ENCODE measurements at places on chromosomes 4 and X.

- no peak for DNase-seq
Measured at GRCh38 chr4:67809502-67809901, 55.3 kb upstream of the GNRHR start.

GRCh38 chr4:155807021-155807420 lies 48.2 kb downstream of the GUCY1B1 start:
- no peak for DNase-seq

GRCh38 chr4:121711263-121712000 lies 14.7 kb upstream of the ANXA5 start:
- DNase-seq: no peak

GRCh38 chr4:156685308-156685707 lies 286.3 kb downstream of the PDGFC start:
- DNase-seq: no peak

- DNase-seq: no peak
Measured at GRCh38 chr4:127441571-127441970, 191.2 kb upstream of the INTU start.

DNA sequence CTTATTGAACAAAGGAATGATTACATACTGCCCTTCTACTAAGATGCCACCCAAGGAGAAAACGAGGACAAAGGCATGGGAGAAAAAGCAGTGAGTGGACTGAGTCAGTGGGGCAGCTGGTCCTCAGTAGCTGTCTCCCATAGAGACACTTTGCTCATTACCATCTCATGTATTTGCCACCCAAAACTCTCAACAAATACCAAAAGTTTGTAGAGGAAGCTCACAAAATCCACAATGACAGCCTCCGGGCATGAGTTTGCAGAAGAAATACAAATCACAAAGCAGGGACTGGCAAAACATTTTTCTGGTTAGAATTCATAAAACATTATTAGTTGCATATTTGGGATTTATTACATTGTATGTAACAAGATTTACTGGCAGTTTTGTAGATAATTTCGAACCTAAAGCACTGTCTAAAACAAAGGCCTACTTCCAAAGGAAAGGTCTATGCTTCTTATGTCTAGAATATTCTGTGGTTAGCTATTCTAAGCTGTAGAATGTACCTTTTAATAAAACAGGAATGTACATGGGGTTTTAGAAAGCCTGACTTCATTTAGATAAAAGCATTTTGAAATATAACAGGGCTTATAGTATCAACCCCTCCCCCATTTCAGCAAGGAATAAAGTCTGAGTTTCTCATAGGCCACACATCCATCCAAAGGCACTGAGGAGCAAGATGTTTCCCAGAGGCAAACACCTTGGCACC lies 17.7 kb downstream of the PCDH18 start:
- DNase-seq: no peak

- DNase-seq: no peak
Measured at GRCh38 chr4:23866450-23867075, 23.3 kb downstream of the PPARGC1A start.

DNA sequence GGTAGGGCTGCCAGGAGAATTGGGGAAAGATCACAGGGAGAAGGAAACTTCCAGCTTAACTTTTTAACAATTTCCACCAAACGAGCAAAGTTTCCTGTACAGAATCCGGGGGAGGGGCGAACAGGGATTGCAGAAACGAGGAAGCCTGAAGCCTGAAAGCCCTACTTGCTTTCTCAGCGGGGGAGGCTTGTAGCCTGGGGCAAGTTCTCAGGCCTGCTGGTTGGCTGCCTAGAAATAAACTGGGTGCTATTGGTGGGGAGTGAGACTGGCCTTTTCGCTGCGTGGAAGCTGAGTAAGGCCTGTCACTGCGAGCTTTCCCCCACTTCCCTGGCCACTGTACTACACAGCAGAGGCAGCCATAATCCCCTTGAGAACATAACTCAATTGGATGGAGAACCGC lies 110.8 kb upstream of the ATP8A1 start:
- no peak for DNase-seq

DNA sequence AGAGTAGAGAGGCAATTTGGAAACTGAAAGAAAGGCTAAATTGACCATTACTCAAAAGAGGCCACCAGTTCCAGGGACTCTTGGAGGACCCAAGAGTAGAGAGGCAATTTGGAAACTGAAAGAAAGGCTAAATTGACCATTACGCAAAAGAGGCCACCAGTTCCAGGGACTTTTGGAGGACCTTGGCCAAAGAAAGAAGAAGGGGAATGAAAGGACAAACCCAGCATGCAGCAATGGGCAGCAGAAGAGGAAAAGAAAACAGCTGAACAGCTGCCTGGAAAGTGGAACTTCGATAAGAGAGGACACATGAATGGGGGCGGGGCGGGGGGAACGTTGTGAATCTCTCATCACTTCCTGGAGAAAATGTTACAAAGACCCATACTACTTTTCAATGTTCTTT lies 80.8 kb downstream of the PALLD start:
- DNase-seq: no peak

GRCh38 chrX:65300104-65300809 lies 234.3 kb downstream of the LAS1L start:
- no peak for DNase-seq

DNA sequence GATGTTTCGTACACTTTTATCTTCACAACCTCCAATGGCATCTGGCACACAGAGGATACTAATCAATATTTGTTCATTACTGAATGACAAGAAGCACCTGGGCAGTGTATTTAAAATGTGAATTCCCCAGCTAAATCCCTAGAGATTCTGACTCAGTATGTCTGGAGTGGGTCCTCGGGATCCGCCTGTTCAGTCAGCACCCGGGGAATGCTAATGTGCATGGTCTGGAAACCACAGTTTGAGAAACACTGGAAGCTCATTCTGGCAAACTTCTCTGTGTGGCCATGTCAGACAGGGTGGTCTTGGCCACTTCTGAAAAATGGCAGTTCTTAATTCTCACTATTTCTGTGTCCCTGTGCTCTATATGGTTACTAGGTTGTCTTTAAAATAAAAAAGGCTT lies 138.8 kb upstream of the VCX start:
- no peak for DNase-seq

DNA sequence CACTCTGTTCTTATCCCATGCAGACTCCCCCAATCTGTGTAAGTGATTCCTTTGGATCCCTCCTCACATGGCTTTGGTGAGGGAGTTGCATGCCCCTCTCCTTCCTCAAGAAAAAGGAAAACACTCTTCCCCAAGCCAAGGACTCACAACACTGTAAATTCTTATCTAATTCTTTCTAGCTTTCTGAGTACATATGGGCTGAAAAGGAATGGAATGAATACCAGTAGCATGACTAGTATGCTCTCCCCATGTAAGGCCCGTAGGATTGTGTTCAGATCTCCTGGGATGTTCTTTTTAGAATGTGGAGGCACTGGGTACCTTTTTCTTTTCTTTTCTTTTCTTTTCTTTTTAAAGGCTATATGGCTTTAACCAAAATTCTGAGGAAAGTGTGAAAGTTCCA lies 17.0 kb upstream of the MAGED1 start:
- DNase-seq: no peak

DNA sequence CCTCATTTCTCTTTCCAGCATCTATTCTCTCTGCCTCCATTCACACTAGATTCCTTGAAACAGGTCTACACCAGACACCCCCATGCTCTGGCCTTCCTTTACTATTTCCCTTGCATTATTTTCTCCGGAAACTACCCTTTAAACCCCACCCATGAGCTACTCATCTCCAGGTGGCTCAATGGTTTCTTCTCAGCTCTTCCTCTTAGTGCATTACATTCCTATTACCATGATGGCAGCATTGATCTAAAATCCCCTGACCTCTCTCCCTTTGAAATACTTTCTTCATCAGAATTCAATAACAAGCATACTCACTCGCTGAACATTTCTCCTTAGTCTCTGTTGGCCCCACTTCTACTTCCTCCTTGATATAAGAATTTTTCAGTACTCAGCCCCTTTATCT lies 94.6 kb downstream of the SYNPO2 start:
- DNase-seq: no peak

DNA sequence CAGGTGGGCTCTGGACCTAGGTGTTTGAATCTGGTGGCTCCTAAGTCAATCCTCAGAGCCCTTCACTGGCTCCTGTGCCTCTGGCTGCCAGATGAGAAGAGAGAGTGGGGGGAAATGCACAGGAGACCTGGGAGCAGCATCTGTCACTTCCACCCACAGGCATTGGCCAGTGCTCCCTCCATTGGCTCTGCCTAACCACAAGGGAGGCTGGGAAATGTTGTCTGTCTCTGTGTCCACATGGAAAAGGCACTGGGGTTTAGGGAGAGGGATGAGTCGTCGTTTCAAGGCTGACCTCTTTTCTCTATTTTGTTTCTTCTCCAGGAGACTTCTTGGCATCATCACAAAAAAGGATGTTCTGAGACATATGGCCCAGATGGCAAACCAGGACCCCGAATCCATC lies 76.4 kb downstream of the CLCN4 start:
- no peak for DNase-seq

DNA sequence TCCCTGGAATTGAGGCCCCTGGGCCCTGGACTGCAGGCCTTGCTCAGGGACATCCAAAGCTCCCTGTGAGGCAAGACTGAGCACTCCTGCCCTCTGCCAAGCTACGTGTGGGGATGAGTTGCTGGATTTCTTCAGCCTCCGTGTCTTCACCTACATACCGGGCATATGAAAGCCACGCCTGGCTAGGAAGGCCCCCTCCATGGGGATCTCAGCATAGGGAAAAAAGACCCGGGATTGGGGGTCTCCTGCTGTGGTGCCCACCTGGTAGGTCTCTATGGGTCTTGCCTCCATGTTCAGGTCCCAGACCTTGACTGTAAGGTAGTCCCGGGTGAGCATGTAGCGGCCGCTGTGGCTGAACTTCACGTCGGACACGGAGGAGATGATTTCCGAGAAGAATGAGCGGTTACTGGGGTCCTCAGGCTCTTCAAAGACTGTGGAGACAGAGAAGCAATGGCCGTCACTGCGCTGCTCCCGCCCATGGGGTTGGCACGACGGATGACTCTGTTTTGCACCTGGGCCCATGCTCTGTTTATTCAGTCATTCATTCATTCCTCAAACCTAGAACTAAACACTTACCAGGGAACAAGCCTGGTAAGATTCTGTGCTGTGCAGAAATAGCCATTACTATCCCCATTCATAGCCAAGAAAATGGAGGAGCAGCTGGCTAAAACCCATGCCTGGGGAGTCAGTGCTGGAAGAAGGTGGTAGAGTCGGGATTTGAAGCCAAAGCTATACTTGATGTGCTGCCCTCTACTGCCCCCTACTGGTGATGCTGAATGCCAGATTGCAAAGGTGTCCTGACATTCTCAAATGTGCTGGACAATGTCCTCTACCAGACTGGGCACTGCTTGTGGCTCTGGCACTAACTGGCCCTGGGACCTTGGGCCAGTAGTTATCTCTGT lies 63.9 kb downstream of the WFS1 start:
- no peak for DNase-seq

- no peak for DNase-seq
Measured at GRCh38 chr4:149108626-149109025, 666.4 kb upstream of the NR3C2 start.

DNA sequence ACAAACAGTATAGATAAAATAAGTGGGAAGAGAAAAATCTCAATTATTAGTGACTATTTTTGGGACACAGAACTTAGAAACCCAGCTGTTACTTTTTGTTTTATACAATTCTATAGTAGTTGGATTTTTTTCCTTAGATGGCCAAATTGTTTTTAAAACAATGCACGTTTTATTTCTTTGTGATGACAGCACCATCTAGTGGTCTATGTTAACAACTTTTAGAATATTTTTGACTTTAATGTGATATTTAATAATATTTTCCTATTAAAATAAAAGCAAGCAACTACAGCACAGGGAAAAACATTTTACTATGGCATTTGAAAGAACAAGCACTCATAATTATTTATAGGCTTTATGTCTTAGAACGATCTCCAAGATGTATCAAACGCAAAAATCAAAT lies 5.6 kb upstream of the SMIM31 start:
- peak; percentile 10 for DNase-seq

DNA sequence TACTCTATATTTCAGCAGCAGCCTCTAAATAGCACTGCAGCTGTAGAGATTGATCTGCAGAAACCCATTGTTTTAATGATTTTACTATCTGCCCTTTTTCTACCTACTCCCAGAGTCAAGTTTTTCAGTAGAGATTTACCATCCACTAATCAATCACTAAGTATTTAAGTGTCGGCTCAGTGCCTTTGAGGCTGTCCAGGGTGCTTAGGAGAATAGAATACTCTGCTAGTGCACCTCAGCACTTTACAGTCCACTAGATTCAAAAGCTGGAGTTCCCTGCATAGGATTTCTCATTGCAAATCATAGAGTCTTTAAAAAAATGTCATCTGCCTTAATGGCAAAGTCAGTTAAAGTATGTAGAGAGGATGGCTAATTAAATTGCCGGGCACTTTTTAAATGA lies 29.6 kb upstream of the ANAPC4 start:
- DNase-seq: no peak

DNA sequence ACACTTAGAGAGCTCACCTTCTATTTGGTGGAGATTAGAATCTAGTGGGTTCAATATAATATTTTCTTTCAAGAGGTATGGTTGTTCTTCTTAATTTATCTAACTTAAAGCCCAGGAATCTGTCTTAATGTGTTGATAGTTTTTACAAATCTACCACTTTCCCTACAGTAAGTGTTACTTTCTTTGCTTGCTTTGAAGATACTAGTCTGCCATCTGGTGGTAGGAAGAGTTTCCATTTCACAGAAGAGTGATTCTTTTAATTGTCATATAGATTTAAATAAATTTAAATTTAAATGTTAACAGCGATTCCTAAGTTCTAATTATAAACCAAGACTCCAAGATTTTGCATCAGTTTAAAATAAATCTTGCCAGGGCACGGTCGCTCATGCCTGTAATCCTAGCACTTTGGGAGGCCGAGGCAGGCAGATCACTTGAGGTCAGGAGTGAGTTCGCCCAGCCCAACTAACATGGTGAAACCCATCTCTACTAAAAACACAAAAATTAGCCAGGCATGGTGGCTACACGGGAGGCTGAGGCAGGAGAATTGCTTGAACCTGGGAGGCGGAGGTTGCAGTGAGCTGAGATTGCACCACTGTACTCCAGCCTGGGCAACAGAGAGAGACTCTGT lies 43.5 kb downstream of the NUDT9 start:
- peak; percentile 57 for DNase-seq

- no peak for DNase-seq
Measured at GRCh38 chrX:118596390-118596789, 100.8 kb downstream of the DOCK11 start.

DNA sequence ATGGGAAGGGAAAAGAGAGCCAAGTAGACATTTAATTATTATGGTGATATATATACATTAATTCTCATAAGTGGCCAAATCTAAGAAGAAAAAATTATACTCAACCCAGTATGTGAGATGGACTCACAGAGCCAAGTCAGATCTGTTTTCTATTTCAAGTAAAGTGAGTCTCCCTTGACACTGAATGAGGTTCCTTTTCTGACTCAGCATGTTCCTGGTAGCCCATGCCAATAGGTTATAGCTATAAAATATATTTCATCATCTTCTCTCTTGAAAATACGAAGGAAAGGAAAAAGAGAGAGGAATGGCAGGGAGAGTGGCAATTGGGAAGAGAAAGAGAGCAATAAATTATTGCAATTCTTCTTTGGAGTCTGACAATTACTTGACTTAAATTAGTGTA lies 68.8 kb upstream of the GRIA2 start:
- DNase-seq: no peak

- DNase-seq: no peak
Measured at GRCh38 chrX:125266153-125266660, 53.5 kb upstream of the TEX13C start.

Measured in CD4-positive, alpha-beta T cell treated with Interleukin-12 subunit alpha and Interleukin-12 subunit beta, for 1 hour (primary cell).